Stimulated activated CD4-positive, alpha-beta T cell treated with anti-CD3 and anti-CD28 coated beads, Interleukin-15, amount 100 ng/mL, for 1 hour (primary cell): ENCODE measurements at places on chromosomes 6 and 20.
A peak's percentile ranks its signal among the peaks of the same experiment; 100 is the strongest.

GRCh38 chr6:26340066-26340465 lies 24.9 kb upstream of the BTN3A2 start:
- DNase-seq, result no peak

DNA sequence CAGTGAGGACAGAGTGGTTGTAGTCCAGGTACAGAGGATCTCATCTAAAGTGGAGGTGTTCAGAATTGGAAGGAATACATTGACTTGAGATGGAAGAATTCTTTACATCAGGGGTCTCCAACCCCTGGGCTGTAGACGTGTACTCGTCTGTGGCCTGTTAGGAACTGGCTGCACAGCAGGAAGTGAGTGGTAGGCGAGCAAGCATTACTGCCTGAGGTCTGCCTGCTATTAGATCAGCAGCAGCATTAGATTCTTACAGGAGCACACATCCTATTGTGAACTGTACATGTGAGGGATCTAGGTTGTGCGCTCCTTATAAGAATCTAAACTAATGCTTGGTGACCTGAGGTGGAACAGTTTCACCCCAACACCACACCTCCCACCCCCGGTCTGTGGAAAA lies 121.1 kb downstream of the CDKAL1 start:
- no peak for DNase-seq

- no peak for DNase-seq
Observed at GRCh38 chr20:54069501-54069971, 858 bp downstream of the BCAS1 start.

- no peak for DNase-seq
Observed at GRCh38 chr6:142356201-142356883, 54.5 kb downstream of the ADGRG6 start.

- no peak for DNase-seq
Observed at GRCh38 chr20:7490288-7490687, 450.0 kb downstream of the HAO1 start.

GRCh38 chr20:45254383-45255262 lies at the start of gene SLPI:
SLPI (minus strand) TSS chr20:45254564; CDS start chr20:45254543, 21 bp downstream.
- DNase-seq, result no peak

DNA sequence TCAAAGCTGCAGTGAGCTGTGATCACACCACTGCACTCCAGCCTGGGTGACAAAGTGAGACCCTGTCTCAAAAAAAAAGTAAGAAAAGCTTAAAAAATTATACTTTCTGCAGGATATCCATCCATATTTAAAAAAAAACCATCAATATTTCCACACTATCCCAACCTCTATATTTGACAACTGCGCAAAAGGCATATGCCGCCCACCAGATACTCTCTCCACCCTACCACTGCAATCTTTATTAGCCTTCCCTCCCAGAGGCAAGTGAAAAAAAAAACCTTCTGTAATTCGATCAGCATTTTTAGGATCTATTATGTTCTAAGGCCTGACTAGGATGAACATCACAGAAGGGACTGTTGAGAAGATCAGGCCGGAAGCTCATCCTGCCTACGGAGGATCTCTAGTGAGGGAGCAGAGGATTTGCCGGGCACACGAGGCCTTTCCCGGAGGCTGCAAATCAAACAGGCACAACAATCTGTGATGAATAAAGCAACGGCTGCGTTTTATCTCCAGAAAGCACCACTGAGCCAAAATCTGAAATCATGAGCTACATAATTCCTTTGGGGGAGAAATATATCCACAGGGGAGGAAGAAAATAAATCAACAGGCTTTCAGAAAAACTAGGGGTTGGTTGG lies 65.9 kb downstream of the GFOD1 start:
- DNase-seq, result no peak

GRCh38 chr6:68211242-68211795 lies 423.8 kb upstream of the ADGRB3 start:
- DNase-seq, result no peak

DNA sequence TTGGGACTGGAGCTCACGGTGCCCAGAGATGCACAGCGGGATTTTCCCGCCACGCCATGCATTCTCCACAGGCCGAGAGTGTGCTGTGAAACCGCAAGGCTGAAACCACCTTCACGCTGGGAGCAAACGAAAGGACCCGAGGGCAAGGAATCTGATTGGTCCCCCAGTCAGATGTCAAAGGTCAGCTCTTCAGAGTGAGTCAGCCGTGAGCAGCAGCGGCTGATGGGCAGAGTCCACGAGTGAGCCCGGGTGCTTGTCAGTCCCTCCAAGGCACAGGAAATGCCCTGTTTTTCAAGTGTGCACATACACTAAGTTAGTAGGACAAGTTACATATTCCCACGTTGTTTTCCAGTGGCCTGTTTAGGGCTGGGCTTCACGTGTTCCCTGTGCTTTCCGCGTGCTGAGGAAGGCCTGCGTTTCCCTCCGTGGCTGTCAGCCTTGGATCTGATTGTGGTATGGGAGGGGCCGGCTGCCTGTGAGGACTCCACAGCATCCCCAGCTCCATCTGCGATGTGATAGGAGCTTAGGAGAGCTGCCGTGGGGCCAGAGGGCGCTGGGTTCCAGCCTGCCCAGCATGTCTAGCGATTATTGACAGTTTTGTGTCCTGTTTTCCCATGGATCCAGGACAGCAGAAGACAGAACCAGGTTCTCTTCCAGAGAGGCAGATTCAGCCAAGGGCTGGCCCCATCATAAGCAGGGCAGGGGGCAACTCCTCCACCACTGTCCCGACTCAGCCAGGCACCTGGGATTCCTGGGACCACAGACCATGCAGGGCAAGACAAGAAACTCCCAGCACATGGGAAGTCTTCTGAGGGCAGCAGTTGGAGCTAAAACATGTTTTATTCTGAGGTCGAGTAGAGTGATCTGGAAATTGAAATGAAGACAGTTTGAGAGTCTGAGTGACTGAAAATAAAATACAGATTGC lies 38.2 kb upstream of the FRMD1 start:
- DNase-seq, result no peak

- no peak for DNase-seq
Observed at GRCh38 chr6:32950010-32950409, 2.9 kb downstream of the HLA-DMA start.

DNA sequence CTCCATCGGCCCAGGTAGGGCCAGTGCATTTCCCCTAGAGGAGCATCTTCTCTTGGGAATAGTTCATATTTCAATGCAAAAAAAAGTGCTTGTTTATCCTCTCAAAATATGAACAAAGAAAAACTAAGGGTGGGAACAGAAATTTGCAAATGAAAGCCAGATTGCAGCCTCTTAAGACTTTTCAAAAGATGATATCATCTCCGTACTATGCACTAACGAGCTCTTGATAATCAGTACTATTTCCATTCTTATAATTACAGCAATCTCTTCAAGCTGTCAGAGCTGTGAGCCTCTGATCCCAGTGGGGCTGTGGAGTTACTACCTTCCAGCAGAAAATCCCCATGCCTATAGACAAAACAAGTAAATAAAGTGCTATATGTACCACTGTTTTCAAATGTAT lies 77.1 kb downstream of the SOD2 start:
- no peak for DNase-seq

- no peak for DNase-seq
Observed at GRCh38 chr20:24972341-24972740, 20.2 kb downstream of the APMAP start.

DNA sequence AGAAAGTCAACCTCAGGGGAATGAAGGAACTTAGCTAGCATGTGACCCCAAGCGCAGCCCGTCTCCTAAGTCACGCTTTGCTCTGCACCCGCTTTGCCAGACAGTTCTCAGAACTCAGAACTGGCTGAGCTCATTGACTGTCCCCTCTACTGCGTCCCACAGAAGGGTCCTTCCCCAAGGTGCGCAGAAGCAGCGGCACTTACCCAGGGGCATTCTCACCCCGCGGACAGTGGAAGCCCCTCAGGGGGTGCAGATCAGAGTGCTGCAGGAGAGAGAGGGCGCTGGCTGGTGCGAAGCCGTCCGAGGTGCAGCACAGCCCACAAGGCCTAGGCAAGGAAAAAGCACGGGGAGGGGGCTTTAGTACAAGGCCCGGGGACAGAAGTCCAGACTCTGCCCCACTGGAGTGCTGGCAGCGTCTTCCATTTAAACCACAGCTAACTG lies 807 bp downstream of the SNHG17 start:
- DNase-seq, result peak; percentile 6

DNA sequence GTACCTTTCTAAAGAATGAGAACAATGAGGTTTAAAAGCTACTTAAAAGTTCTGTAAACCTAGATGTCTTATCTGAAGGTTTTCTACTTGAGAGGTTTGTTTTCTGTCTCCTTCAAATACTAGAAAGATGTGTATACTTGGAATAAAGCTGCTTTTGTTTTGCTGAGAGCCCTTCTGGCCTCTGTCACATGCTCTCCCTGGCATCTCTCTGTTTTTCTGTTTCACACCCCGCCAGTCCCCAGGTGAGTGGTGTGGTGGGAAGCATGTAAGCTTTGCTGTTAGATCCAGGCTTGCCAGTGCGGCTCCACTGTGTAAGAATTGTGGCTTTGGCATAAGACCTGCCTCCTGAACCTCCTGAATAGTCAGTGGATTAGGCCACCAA lies 56.8 kb downstream of the SNX9 start:
- DNase-seq, result no peak

DNA sequence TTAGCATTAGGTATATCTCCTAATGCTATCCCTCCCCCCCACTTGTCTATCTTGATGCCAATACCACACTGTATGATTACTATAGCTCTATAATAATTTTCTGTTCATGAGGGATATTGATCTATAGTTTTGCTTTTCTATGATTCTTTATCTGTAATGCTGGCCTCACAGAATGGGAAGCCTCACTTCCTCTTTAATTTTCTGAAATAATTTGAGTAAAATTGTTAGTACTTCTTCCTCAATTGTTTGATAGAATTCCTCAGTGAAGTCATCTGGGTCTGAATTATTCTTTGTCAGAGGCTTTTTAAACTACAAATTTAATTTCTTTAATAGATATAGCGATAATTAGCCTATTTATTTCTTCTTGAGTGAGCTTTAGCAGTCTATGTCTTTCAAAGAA lies 31.2 kb downstream of the SIRPD start:
- DNase-seq, result no peak

- no peak for DNase-seq
Observed at GRCh38 chr6:109824105-109824504, 133.0 kb downstream of the FIG4 start.

GRCh38 chr6:106163966-106164877 lies 78.1 kb downstream of the PRDM1 start:
- no peak for DNase-seq

DNA sequence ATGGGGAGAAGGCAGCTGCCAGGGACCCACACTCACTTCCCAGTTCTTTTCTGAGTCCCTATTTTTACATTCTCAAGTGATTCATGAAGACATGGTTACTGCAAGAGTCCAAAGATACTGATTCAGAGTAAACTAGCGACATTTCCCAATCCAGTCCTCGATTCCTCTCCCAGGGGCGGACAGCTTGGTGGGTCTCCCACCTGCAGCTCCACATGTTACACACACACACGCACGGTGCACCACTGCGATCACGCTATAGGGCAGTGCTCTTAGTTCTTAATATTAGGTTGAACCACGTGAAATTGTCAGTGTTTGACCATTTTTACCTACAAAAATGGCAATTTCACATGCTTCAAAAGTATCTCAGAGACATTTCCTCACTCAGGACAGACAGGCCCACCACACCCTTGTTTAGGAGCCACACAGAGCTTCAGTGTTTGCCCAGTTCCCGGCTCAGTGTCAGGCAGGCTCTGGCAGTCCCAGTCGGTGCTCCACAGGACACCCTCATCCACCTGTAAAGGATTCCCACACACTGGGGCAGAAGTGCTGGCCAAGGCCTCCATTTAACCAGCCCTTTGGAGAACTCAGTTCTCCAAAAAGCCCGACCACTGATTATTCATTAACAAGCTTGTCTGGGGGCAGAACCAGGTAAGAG lies 51.8 kb downstream of the RRBP1 start:
- no peak for DNase-seq

DNA sequence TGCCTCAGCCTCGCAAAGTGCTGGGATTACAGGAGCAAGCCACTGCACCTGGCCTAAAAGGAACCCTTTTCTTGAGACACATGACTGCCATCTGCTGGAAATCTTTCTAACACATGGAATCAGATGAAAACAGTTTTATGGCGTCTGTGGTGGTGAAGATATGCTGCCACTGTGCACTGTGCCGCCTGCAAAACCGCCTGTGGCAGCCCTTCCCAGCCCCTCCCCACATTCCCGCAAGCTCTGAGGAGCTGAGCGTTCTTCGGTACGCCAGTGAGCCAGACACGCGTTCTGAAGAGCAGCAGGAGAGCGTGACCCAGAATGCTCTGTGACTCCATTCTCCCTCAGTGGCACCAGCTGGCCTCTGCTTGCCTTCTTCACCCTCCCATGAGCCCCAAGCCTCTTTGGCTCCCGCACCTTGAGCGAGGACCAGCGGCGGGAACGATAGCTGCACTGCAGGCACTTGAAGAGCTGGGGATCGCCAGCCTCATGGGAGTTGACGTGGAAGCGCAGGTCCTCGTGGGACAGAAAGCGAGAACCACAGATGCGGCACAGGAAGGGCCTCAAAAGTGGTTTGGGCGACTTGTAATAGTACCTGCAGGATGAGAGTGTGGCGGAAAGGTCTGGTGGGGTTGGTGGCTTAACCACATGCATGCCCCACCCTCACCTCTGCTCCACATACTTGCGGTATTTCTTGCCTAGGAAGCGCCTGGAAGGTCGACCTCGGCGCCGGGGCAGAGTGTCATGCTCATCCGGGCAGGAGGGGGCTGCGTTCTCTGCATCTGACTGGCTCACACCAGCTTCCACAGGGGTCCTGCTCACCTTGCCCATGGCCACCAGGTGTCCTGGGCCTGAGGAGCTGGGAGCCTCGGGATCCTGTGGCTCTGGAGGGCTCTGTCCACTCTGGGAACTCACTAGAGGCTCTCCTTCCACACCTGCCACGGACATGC lies 8.7 kb downstream of the ZNF335 start:
- DNase-seq, result no peak

- no peak for DNase-seq
Observed at GRCh38 chr20:64033981-64034493, 1.9 kb upstream of the C20orf204 start.

DNA sequence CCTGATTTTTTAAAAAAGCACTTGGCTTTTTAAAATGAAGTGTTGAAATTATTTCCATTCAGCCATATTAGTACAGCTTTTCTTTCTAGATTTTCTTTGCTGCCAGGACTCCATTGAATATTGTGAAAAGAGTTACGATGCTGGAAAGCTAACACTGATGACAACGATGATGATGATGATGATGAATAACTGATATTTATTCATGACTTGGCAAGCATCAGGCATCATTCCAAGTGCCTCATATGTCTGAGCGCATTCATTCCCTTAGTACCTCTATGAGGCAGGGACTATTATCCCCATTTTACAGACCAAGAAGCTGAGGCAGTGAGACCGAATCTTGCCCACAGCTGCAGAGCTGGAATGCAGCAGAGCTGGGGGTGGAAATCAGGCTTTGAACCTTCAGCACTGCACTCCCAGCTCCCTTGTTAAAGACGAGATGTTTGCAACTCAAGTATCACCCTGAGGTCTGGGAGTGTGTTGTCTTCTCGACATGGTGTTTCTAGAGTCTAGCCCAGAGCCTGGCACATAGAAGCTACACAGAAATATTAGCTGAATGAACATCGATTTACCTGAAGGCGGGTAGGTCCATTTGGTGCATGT lies 85.5 kb upstream of the FRMD1 start:
- DNase-seq, result no peak

GRCh38 chr6:157172231-157172701 lies 151.1 kb downstream of the TMEM242 start:
- DNase-seq, result no peak

GRCh38 chr20:59393142-59393541 lies 92.7 kb downstream of the EDN3 start:
- no peak for DNase-seq

- no peak for DNase-seq
Observed at GRCh38 chr20:50595988-50596693, 86.0 kb downstream of the PTPN1 start.

- no peak for DNase-seq
Observed at GRCh38 chr6:155100087-155100486, 105.0 kb downstream of the TIAM2 start.

- DNase-seq, result no peak
Observed at GRCh38 chr6:106750946-106751345, 121.6 kb downstream of the QRSL1 start.
